Uterus (tissue), 4 donors: ENCODE measurements at places on chromosomes 6 and 20. TPM values are rescaled to one million over a fixed set of nuclear protein-coding genes. Genes with fewer than 3 reads are reported as not detected.

- no peak for DNase-seq
Observed at GRCh38 chr20:57573242-57573641, 12.3 kb downstream of the PCK1 start.

- DNase-seq = no peak
Observed at GRCh38 chr6:35973670-35974222, 50.7 kb downstream of the SLC26A8 start.

- DNase-seq = no peak
Observed at GRCh38 chr20:2930538-2930937, 57.3 kb downstream of the PTPRA start.

- no peak for DNase-seq
Observed at GRCh38 chr6:15305909-15306308, 60.0 kb downstream of the JARID2 start.

GRCh38 chr20:58910473-58910872 is 58.0 kb downstream of the GNAS start:
- DNase-seq = no peak

Gene SLC24A3
- 12.9 TPM for total RNA-seq

Gene PRKN
- total RNA-seq = 21.3 TPM

Gene SRSF6
- 108 TPM for total RNA-seq

Gene ADGRF5
- 32.3 TPM for total RNA-seq

GRCh38 chr20:13295637-13296036 is 74.6 kb downstream of the ISM1 start:
- DNase-seq = no peak

- DNase-seq = no peak
Observed at GRCh38 chr6:162271922-162272321, 455.6 kb downstream of the PRKN start.

GRCh38 chr6:168117942-168118341 is 38.9 kb upstream of the FRMD1 start:
- no peak for DNase-seq
